ENCODE measurements at places on chromosomes 16 and 17.
A peak's percentile ranks its signal among the peaks of the same experiment; 100 is the strongest.

GRCh38 chr16:57049678-57050077, 42.7 kb upstream of the CPNE2 start:
- no peak for DNase-seq

GRCh38 chr16:79261481-79261940, 339.0 kb downstream of the MAF start:
- peak; percentile 54 for DNase-seq

- DNase-seq, result no peak
Observed at GRCh38 chr17:36824678-36825101, 112.6 kb upstream of the LHX1 start.

DNA sequence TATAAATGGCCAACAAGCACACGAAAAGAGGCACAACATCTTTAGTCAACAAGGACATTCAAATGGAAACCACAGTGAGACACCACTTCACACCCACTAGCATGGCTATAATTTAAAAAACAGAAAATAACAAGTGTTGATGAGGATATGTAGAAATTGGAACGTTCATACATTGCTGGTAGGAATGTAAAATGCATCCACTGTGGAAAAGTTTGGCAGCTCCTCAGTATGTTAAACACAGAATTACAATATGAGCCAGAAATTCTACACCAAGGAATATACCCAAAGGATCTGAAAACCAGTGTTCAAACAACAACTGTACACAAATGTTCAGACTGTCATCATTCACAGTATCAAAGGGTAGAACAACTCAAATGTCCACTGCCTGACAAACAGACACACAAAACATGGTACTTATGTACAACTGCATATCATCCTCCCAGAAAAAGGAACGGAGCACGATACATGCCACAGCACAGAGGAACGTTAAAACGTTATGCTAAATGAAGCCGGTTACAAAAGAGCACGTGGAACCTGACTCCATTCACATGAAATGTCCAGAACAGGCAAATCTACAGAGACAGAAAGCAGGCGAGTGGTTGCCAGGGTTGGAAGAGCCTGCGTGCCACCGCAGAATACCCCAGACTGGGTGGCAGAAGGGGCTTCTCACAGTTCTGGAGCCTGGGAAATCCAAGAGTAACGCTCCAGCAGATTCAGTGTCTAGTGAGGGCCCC, 32.8 kb upstream of the METRNL start:
- DNase-seq, result no peak

- DNase-seq, result no peak
Observed at GRCh38 chr17:81885869-81886548, 5.4 kb downstream of the ALYREF start.

DNA sequence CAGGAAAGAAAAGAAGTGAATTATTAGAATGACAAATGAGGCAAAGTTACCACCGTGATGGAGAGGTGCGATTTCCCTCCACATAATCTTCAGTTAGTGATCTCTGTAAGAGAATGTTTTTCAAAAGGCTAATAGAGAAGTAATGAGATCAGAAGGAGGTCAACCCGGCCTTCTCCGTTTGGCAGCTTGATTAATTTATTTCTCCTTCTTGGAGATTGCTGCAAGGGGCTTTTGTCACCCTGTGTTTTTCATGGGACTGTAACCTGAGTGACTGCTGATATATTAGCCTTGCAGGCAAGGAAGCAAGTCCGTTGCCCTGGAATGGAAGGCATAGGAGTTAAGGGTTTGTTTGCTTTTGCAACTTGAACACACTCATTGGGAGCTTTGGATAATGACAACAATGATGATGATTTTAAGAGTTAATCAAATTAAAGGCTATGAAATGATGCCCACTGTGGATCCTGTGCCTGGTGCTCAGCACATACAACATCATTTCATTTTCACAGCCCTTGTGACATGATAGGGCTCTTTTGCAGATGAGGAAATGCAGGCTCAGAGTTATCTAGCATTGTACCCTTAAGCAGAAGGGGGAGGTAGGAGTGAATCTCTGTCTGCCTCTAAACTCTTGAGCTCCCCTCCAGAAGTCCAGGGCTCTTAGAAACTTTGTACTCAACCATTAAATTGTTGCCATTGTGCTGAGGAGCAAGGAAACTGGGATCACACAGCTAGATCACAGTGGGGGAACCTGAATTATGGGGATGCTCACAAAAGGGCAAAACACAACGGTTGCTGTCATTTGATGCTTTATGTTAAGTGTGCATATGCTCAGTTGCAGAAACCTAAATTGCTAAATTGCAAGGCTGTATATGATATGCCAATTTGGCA, 226.3 kb downstream of the WWOX start:
- no peak for DNase-seq

DNA sequence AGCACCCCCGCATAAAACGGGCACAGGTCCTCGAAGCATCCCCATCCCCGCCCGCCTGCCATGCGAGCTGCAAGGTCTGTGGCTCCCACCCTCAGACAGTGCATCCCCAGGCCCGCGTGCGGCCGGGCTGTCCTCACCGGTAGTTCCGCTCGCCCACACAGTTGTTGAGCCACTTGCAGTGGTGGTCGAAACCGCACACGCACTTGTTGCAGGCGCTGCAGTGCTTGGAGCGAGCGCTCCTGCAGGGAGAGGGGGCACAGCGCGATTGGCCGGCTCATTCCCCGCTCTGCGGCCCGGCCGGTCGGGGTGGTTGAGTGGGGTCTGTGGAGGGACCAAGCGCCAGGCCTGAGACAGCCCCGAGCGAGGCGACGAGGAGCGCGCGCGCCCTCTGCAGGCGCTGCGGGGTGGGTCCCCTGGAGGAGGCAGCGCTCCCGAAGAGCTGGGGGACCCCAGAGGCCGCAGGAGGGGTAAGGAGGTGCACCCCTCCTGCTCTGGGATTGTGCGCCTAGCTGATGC, 6.0 kb upstream of the TPPP3 start:
- DNase-seq, result peak; percentile 55

- DNase-seq, result no peak
Observed at GRCh38 chr16:26762594-26762993, 304.1 kb upstream of the C16orf82 start.

GRCh38 chr16:73199214-73199613, 151.3 kb upstream of the ZFHX3 start:
- DNase-seq, result no peak

GRCh38 chr17:80992948-80993624, 1.4 kb downstream of the CHMP6 start:
- DNase-seq, result no peak

DNA sequence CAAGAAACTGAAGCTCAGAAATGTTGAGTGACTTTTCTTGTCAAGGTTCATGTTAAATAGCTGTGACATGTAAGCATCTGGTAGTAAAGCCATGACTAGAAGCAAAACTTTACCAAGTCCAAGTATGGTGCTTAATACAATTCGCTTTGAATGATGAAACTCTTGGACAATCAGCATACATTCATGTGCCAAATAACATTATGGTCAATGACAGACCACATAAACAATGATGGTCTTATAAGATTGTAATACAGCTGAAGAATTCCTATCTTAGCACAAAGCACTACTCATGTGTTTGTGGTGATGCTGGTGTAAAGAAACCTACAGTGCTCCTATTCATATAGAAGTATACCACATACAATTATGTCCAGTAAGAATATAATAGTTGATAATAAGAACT, 97.1 kb upstream of the RPRML start:
- DNase-seq, result no peak

DNA sequence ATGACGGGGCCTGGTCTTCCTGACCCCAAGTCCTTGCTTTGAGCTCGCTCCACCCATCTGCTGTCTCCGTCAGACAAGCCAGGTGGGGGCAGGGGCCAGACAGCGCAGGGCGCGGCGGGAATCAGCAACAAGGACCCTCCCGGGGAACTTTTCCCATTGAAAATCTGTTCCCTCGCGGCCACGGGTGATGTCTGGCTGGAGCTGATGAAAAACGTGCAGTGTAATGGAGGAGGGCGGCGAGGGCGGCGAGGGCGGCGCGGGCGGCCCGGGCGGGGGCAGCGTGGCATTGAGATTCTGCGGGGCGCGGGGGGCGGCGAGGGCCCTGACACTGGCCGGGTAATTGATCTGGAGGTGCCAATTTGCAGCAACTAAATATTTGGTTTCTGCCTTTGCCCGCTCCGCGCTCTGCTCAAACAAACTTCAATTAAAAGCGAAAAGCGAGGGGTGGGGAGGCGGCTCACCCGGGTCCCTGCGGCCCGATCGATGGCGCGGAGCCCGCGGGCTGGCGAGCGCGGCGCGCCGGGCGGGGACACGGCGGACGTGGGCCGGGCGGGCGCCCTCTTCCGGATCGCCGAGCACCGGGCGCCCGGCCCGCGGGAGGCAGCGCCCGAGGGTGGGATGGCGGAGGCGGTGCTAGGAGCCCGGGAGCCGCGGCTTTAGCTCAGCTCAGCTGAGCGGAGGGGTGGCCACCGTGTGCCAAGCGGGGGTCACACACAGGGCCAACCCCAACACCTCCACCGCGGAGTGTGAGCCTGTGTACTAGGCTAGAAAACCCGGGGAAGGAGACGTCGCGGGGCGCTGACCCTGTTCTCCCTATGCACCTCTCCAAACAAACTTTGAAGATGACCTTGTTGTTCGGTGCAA, 32.4 kb downstream of the DCAKD start:
- peak; percentile 61 for DNase-seq

- no peak for DNase-seq
Observed at GRCh38 chr17:32143527-32143870, 1.2 kb downstream of the RHOT1 start.

DNA sequence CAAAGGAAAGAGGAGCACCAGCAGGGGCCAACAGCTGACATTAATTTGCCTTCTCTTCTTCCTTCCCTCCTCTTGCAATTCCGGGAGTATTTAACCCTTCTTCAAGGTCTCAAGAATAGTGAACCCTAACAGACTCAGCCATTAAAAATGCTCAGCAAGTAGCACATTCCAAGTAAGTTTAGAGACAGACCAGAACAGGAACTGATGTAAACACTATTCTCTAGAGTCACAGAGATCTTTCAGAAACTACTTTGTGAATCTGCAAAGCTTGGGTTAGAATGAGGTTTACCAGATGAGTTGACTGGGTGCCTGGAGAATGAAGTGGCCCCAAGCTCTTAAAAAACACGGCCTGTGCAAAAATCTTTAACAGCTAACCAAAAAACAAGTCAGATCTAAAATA, 50.9 kb downstream of the TEX2 start:
- no peak for DNase-seq

DNA sequence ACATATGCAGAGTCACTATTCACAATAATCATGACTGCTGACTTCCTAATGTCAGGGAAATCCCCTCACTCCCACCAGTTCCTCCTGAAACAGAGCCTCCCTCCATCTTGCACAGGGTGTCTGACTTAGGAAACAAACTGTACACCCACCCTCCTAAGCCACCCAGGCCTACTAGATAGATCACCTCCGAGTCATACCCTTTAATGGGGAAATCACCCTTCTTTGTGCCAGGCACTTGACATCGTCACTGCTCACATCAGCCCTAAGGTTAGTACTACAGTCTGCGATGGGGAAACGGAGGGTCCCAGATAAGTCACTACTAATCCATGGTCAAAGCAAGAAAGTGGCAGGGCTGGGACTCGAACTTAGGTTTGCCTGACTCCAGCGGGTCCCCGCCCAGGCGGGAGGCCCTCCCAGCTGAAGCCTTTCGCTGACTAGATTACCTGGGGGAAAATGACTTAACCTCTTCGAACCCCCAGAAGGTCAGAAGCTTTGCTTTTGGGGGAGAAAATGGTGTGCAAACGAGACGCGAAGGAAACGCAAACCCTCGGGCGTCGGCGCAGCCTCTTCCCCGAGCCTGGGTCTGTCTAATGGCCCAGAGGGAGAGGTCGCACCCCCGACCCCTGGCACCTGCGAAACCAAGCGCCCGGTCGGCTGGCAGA, 3.4 kb upstream of the MLLT6 start:
- DNase-seq, result peak; percentile 67

DNA sequence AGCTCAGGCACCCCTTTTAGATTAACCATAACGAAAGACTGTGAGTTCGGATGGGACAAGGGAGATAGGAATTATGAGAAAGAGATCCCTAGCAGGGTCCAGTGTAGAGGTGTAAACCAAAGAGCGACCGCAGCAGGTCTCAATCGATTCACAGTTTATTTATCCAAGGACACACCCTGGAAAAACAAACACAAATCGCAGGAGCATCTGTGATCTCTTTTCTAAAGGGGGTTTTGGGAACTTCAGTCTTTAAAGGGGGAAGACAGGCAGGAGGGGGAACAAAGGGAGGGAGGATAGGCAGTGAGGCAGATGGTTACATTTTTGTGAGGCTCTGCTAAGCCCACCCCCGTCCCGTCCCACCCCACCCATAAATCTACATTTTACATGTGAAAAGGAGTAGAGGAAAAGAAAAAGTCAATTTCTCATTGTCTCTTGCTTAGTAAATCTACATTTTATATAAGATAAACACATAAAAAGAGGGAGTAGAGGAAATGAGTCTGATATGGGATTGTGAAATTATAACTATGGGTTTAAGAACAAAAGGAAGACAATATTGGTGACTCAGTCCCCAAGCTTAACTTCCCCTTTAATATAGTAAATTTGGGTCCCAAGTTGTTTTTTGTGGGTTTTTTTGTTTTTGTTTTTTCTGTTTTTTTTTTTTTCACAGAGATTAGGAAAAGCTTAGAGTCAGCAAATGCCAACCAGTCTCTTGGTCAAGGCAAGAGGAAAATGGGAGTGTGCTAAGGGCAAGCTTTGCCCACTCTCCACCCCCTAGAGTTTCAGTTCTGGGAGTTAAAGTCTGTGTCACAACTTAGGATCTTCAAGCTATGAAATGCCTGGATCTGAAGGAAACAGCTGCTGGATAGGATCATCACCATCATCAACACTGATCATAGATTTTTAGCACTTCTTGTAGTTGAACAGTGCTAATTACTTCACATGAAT, 160.9 kb upstream of the CDH5 start:
- no peak for DNase-seq

GRCh38 chr17:14794961-14795360, 470.2 kb downstream of the PMP22 start:
- no peak for DNase-seq

DNA sequence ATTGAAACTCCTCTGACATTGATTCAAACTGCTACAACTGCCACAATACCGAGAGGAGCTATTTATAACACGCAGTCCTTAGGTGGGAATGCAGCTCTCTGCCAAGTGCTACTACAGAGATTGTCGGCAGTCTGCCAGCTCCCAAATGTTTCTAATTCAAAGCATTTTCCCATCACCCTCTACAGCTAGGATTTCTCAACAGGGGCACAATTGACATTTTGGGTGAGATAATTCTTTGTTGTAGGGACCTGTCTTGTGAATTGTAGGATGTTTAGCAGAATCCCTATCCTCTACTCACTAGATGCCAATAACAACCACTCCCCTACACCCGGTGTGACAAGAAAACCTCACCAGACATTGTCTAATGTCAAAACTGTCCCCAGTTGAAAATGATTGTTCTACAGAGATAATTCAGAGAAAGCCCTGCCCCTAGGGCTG, 7.8 kb upstream of the N4BP1 start:
- DNase-seq, result no peak

Data from CD4-positive, alpha-beta T cell treated with Interleukin-17A for 4 hours (primary cell).